ENCODE measurements at places on chromosomes 5 and 9.

DNA sequence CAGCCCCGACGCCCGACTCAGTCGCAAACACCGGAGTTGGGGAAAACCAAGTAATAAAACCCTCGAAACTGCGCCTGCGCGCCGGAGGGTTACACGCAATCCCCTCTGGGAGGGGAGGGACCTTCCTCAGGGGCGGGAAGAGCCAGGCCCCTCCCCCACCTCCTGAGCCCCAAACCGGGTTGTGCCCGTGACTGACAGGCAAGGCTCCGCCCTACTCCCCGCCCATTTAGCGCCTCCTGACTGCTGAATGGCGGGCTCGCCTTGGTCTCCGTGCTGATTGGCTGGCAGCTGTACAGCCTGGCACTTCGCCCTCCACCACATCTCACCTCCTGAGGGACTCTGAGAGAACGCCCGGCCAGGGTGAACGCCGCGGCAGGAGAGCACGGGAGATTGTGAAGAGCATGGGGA is at the start of gene PRDM9:
TSS of gene PRDM9 (plus strand) at position 332 of the 408 bp plus-strand sequence. CDS start 1,425 bp downstream, outside the sequence.
- no peak for DNase-seq

- no peak for DNase-seq
Measured at GRCh38 chr5:62007457-62007856, 298.5 kb upstream of the KIF2A start.

DNA sequence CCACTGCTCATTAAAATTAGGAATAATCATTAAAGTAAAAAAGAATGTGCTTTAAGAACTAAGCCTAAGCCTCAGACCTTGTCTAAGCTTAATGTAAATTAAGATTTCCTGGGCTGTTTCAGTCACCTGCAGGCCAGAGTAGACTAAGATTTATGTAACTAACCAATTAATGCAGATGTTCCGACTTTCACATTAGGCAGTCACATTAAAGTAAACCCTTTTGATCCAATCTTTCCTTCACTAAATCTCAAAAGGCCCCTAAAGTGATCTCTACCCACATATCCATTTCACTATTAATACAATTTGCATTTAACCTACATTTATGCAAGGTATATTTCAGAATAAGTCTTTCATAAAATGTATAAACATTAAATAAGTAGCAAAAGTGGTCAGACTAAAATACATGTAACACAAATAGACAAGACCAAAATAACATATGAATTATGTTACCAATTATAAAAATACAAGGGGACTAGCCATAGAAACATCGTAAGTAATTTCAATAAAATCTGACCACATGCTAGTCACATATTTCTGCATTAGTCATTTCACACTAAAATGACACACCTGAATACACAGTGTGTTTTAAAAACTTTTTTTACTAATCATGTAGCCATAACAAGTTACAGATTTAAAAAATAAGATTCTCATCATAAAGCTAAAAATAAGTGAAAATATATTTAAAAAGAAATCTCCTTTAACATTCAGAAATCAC is 7.7 kb downstream of the NR3C1 start:
- DNase-seq: no peak

- DNase-seq: no peak
Measured at GRCh38 chr5:891117-891836, 1.3 kb downstream of the BRD9 start.

DNA sequence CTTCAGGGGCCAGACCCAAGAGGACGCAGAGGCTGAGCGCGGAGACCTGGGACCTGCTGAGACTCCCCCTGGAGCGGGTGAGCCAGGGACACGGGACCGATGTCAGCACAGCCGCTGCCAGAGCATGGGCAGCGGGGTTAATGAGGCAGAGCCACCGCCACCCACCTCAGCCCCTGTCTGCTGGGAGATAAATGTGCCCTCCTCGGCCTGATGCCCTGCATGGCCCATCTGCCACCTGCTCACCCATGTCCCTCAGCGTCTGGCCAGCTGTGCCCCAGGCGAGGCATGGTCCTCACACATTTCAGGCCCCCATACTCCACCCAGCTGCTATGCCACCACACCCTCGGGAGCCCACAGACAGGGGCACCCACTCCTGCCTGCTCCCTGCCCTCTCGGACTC is 14.9 kb downstream of the DNLZ start:
- DNase-seq: no peak

GRCh38 chr9:112059145-112059965 is 115.7 kb downstream of the SUSD1 start:
- DNase-seq: no peak

GRCh38 chr9:109975574-109976295 is 195.7 kb downstream of the PALM2AKAP2 start:
- DNase-seq: no peak

DNA sequence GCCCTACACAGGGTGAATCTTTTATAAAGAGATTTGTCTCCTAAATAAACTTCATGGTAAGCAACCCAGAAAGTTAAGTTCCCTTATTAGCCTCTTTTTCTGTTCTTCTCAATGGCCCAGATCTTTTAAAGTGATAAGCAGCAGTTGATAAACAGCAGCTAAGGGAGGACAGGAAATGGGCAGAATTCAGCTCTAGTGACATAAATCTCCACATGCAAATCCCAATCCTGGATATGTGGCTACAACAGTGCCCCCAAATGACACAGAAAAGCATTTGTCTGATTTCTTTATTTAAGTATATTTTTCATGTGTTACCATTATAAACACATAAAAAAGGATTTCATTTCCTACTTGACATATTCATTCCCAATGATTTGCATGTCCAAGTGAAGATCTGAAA is 199.0 kb downstream of the DTWD2 start:
- DNase-seq: no peak

- no peak for DNase-seq
Measured at GRCh38 chr5:176994460-176995121, 12.0 kb downstream of the UIMC1 start.

DNA sequence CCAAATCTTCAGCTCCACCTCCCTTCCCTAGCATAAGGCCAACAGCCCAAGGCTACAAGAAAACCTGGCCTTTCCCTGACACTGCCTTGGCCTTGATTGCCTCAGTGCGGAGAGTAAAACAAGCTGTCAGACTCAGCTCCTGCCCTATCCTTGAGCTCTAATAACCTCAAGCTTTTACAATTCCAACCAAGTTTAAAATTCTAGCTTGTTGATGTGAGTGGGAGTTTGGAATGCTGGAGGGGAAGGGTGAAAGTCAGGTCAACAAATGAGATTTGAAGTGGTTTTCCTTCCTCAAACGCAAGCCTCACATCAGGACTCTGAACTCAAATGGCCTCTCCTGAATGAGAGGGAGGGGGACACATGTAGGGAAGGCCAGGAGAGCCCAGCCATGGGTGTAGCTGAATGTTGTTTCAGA is 197.0 kb upstream of the VLDLR start:
- no peak for DNase-seq

DNA sequence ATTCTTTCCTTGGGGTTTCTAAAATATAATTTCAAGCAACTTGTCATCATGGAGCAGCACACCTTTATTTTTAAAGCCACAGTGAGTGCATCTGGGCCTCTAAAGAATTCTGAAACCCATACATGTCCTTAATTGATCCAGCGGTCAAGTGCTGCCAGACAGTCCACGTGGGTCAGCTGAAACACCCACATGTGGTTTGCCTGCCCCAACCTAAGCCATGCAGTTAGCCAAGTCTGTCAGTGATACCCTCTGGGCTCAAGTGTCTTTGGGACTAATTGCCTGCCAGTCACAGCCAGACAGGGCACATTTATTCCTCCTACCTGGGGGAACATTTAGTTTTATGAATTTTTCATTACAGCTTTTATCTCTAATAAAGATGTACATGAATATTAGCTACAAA is 291.4 kb upstream of the SLC30A5 start:
- no peak for DNase-seq

DNA sequence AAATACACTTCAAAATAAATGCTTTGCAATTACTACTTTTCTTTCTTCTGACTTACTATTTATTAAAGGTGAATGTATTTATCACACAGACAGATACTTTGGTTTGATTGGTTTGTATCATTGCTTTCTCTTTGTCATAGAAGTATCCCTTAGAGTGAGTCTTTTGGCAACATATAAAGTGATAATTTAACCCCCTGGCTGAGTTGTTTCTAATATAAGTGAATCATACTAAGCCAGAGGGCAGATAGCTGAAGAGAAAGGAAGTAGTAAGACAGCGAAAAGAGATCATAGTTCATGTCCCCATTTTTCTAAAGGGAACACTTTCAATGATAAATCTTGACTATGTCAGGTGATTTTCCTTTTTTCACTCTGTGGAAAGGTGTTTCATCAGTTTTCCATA is 38.6 kb downstream of the CAMK4 start:
- DNase-seq: no peak

DNA sequence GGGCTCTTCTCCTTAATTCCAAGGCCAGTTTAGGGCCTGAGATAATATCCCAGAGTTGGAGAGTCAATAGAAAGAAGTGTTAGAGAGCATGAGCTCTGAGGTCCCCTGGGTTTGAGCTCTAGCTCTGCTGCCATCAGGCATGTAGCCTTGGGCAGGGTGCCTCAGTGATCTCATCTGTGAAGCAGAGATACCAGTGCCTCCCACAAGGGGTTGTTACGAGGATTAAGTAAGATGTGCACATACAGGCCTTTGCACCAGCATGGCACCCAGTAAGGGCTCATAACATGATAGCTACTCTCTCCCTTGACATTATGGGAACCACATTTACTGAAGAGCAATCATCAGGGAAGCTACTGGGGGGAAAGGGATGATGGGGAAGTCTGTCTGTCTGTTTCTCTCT is 265.7 kb downstream of the HSPA4 start:
- DNase-seq: no peak

DNA sequence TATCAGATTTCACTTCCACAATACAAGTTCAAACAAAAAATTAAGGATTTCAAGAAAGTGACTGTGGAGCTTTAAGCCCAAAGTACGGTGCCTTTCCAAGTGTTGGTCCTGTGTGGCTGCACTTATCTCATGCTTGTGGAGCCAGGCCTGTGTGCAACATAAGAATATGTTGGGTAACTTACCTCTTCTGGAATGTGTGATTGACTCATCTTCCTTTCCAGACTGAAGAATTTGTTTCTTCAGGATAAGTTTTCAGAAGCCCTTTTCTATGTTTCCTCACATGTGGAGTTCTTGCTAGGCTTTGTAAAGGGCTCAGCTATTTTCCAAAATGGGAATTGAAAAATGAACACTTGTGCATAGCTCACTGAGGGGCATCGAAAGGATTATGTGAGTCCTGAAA is 485.1 kb upstream of the PAPPA start:
- DNase-seq: no peak

DNA sequence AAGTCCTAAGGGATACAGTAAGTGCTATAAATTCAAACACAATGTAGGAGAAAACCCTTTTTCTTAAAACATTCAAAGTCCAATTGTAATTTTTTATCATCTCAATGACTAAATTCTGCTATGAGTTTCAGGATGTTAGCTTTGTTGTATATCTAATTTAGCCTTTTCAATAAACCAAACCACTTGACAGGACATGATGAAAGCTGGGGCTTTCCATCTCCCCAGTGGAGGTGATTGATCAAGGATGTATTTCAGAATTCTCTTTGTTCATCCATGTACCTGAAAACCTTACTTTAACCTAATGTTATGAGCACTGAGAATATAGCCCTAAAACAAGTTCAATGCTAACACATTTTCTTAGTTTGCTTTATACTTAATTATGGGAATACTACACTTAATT is 639.0 kb upstream of the ITGA1 start:
- DNase-seq: no peak

- no peak for DNase-seq
Measured at GRCh38 chr5:178378527-178379484, 146.2 kb upstream of the PHYKPL start.

GRCh38 chr9:23663536-23663935 is 162.5 kb downstream of the ELAVL2 start:
- no peak for DNase-seq

DNA sequence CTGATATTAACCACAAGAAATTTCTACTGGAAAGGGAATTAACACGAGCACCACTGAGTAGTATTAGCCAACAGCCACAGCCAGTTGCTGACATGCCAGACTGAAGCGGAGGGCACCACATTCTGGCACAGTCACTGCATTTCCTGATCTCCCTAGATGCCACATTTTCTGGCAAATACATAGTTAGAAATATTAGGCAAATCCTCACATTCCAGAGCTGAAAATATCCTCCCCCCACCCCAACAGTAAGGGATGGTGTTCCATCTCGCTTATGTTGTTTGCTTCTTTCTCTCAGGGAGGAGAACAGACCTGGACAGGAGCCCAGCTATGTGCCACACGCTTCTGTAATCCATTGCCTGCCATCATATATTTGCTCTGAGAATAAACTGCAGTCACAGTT is 32.8 kb upstream of the MCTP1 start:
- DNase-seq: no peak

- DNase-seq: no peak
Measured at GRCh38 chr5:21199087-21199486, 1211.1 kb upstream of the CDH18 start.

Measured in stimulated activated CD4-positive, alpha-beta T cell treated with anti-CD3 and anti-CD28 coated beads, Interleukin-1b, Interleukin-23, amount 100 ng/mL, for 24 hours (primary cell).